ENCODE measurements at places on chromosomes 12 and 14. TPM values are rescaled to one million over a fixed set of nuclear protein-coding genes. Genes with fewer than 3 reads are reported as not detected.

PTPRO gene
- 21.4 TPM for total RNA-seq

- no peak for DNase-seq
Measured at GRCh38 chr14:103374121-103374520, 11.1 kb upstream of the MARK3 start.

GLIPR1L1 gene
- not detected for total RNA-seq

POLE2 gene
- 1.2 TPM for total RNA-seq

GRCh38 chr12:30930238-30930637 lies 3.7 kb downstream of the TSPAN11 start:
- DNase-seq: no peak

Data from lower lobe of right lung (tissue), 2 donors.